Activated gamma-delta T cell treated with Interleukin-2 at 50 U/mL for 16 hours (primary cell): ENCODE measurements at places on chromosomes 3 and 15.

GRCh38 chr3:159852266-159852665, 136.4 kb upstream of the IL12A start:
- no peak for DNase-seq

DNA sequence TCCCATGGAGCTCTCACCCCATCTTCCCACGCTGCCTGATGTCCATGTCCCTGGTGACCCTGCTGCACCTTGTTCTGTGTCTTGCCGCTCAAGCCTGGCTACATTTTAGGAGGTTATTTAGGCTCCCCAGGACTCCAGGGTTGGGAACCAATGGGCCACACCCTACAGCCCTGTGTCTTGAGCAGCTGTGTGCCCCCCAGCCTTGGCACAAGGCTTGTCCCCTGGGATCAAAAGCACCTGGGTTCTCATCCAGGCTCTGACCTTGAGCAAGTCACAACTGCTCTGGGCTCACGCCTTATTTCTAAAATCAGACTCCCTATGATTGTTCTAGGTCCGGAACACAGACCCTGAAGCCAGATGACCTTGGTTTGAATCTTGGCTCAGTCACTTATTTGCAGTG, 14.1 kb downstream of the SPSB4 start:
- no peak for DNase-seq

GRCh38 chr3:81980596-81981494, 219.4 kb upstream of the GBE1 start:
- DNase-seq, result no peak

DNA sequence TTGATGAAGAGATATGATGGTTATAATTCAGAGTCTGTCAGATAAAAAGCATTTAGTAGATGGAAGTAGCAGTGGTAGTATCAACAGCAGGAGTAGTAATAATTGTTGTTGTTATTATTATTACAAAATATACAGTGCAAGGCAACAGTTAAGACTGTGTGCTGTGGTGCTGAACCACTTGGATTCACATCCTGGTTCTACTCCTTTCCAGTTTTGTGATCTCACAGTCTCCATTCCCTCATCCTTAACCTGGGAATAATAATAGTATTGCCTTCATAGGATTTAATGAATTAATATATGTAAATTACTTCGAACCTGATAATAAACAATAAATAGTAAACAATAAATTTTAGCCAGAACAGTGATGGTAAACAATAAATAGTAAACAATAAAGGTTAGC, 37.1 kb upstream of the TSC22D2 start:
- no peak for DNase-seq

DNA sequence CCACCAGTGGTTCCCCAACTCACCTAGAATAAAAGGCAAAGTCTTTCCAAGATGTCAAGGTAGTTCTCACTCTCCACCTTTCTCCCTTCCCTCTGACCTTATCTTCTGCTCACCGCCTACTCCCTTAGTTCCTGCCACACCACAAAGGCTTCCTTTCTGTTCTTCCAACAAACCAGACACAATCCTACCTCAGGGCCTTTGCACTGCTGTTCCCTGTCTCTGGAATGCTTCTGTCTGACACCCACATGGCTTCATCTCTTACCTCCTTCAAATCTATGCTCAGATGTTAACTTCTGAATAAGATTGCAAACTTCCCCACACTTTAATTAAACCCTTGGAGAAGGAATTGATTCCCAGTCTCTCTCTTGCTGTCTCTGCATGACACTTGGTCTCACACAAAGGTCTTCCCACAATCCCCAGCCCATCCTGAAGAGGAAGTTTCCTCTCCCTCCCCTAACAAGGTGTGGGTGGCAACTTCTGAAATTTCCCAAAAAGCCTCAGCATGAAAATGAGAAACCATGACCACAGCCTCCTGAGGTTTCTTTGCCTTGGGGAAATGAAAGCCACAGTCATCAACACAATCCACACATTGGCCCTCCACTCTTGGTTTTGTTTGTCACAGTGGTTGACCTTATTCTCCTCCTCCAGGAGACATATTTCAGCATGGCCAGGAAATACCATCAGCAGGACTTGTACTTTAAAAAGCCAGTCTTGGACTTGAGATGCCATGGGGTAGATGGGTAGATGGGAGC, 3.0 kb upstream of the RYK start:
- DNase-seq, result no peak

DNA sequence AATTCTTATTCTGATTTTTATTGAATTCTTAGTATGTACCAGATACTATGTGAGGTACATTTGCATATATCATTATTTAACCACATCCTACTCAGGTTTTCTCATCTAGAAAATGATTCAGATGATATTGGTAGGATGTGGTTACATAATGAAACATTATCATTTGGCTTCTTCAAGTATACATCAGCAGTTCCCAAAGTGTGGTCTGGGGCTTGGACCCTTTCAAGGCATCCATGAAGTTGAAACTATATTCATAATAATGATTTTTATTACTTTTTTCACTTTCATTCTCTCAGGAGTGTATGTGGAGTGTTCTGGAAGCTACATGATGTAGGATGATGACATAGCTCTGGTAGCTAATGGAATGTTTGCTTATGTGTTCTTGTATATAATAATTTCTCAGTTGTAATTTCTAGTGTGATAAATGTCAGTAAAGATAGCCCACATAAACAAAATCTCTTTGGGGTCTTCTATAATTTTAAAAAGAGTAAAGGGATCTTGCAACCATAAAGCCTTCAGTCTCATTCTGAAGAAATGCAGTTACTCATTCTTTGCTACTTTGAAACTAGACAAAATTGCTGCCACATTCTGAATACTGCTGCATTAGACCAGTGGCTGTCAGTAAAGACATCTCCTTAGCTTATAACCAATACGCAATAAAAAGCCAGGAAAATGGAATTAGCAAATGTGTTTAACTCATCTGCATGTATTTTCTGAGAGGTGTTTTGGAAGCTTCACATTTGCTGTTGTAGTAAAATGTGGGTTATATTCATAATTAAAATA, 95.8 kb downstream of the PPARG start:
- no peak for DNase-seq

- no peak for DNase-seq
Observed at GRCh38 chr15:42608752-42609488, 33.5 kb downstream of the STARD9 start.

DNA sequence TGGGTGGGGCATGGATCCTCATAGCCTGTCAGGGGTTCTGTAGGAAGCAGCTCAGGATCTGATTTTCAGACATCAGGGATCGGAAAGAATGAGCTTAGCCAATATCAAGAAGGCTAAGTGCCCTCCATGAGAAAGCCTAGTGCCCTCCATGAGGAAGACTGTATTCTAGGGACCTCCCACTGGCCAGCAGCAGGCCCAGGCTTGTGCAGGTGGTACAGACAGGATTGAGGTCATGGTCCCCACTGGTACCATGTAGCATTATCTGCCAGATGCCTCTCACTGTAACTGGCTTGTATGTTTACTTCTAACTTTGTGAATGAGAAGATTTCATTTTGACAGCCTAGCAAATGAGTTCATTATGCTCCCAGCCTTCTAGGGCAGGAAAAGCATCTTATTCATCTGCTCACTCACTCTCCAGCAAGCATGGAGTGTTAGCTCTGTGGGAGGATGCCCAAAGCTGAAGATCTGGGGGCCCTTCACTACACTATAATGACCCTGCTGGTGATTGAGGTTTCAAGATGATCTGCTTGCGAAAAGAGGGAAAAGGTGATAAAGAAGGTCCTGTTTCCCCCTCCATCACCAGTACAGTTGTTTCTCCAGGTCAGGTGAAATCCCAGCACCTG, 7.5 kb downstream of the EPHB1 start:
- no peak for DNase-seq

DNA sequence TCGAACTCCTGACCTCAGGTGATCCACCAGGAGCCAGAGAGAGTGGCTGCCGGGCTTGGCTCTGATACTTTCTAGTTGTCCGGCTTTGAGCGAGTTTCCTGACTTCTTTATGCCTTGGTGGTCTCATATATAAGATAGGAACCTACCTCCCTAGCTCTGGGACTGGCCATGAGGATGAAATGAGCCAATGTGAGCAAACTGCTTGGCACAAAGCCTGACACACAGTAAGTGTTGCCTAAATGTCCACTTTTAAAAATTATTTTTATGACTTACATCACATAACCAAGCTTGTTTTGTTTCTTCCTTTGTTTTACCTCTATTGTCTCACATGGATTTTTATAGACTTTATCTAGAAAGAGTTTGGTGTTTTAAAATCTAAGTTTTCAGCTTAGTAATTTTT, 42.1 kb upstream of the CCDC174 start:
- no peak for DNase-seq

- DNase-seq, result no peak
Observed at GRCh38 chr3:195892105-195893043, 16.0 kb downstream of the TNK2 start.

DNA sequence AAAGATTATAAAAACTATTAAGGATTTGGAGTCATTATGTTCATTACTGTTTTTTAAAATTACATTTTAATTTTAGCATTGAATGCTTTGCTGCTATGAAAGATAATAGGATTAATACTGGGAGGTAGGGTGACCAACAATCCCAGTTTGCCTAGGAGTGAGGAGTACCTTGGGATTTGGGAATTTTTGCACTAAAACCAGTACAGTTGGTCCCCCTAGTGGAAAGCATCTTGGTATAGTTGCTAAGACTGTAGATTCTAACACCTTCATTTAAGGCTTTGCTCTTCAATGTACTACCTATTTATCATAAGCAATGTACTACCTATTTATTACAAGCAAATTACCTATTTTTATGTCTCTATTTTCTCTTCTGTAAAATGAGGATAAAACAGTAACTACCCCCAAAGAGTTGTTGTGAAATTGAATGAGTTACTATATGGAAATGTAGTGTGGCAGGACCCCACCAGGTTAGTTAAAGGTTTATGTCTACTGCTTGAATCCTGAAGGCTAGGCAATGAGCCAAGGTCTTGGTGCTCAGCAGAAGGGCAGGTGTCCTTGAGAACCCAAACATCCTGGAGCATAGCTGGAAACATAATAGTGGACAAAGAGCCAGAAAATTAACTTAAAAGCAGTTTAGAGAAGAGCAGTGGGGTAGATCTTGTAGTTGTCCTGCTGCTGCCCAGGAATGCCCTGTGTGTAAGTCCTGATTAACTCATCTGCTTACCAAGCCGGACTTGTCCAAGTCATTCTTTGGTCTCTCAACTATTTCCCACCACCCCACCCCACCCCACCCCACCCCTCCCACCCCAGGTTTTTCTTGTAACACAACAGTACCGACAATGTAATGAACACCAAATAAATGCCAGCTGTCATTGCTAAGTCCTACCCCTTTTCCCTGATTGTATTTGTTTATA, 49.2 kb upstream of the NMD3 start:
- no peak for DNase-seq

DNA sequence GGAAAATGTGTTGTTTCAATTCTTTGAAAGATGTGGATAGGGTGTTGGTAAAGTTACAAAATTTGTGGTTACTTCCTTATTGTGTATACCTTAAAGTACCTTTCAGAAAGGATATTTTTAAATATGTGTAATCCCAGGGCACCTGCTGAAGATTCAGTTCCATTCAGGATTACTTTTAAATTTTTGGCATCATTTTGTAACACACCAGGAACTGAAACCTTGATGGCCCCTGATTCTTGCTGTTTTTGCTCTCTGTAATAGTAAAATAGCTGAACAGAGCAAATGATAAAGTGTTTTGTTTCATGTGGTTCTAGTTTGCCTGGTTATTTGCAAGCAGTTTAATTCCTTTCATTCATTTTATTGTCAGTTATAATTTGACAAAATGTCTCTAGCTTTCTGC, 160.9 kb downstream of the KLHL25 start:
- DNase-seq, result no peak

- no peak for DNase-seq
Observed at GRCh38 chr15:42710662-42711061, 26.3 kb downstream of the CDAN1 start.

GRCh38 chr15:78788016-78788660, 23.1 kb downstream of the ADAMTS7 start:
- no peak for DNase-seq

DNA sequence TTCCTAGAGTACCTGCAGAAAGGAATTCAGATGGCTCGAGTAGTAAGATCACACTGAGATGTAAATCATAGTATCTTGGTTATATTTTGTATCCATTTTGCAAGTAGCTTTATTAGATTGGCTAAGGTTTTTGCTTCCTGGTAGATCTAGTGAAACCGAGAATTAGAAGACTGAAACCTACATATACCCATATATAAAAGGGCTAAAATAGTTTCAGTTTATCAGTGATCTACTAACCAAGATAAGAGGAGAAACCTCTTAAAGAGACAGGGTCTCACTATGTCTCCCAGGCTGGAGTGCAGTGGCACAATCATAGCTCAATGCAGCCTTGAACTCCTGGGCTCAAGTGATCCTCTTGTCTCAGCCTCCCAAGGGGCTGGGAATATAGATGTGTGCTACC, 135.3 kb downstream of the PCCB start:
- DNase-seq, result no peak

GRCh38 chr15:33126559-33127290, 67.8 kb downstream of the FMN1 start:
- DNase-seq, result peak; percentile 79

- no peak for DNase-seq
Observed at GRCh38 chr3:39086144-39086543, 21.3 kb downstream of the GORASP1 start.

GRCh38 chr3:181369637-181370036, 342.1 kb upstream of the SOX2 start:
- DNase-seq, result no peak

DNA sequence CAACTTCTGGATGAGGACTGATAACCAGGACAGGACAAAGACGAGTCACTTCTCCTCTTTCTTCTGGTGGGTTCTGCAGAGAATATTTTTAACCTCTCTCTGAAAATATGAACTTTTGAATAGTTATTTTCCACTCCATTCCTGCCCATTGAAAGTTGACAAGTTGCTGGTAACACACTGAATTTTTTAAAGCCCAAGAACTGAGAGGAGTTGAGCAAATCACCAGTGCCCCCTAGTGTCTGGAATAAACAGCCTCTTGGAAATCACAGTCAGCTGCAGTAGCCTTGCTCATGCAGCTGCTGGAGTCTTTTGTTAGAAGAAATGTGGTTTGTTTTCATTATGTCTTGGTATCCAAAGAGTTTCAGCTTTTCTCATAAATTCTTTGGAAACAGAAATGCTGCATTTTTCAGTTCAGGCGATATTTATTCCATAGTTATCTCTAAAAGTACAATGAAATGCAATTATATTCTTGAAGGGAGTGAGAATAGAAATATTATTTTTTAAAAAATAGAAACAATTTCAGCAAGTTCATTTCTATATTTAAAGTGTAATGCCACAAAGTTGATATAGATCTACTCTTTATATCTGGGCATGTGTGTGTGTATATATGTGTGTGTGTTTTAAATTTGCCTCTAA, 741.0 kb upstream of the CBLB start:
- DNase-seq, result peak; percentile 62

- DNase-seq, result no peak
Observed at GRCh38 chr15:101012326-101013200, 93.4 kb downstream of the LRRK1 start.

GRCh38 chr3:134337071-134337482, 37.2 kb downstream of the AMOTL2 start:
- DNase-seq, result no peak

- peak; percentile 46 for DNase-seq
Observed at GRCh38 chr3:129605203-129605921, 1.1 kb downstream of the PLXND1 start.
